ENCODE measurements at places on chromosomes 1 and 21.
A peak's percentile ranks its signal among the peaks of the same experiment; 100 is the strongest.

DNA sequence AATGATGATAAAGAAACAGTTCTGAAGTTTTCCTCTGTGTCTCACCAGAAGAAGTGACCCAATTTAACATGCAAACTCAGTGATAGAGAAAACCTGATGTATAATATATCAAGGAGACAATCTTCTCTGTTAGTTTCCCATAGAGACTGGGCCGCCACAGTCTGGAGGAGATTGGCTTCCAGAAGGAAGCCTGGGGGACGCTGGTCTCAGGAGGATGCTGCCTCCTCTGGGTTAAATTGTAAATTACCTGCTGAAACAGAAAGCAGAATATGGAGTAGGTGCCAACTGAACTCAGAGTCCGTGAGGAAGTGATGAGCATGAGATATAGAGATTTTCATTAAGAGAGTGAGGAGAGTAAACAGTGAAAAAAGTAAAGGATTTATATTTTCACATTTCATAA lies 15.8 kb downstream of the OR14I1 start:
- DNase-seq = no peak

DNA sequence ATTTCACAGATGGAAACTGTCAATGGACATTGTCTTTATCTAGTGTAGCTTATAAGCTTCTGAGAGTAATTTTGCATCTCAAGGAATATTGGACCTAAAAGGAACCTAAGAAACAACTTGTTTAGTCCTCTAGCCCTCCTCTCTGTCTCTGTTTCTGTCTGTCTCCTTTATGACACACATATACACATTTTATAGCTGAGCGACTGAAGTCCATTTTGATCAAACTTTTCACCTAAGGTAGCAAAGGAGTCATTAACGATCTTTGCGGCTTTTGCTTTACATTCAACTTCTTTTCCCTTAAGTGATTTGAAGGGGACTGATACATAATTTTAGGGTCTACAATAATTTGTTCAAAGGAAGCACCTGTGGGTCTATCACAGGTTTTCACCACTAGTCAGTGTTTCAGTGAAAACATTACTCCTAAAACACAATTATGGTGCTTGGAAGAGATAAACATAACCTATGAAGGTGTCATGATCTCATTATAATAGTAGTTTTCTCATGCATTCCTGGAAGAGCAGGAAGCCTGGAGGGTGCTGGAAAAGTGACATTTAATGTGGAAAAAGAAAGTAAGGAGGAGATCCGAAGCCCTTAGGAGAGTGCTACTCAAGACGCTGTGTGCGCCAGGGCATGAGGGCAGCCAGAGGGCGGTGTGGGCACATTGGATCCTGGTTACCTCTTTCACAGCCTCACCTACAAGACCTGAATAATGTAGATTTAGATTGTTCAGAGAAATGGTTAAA lies 248.6 kb downstream of the DNM3 start:
- DNase-seq = peak; percentile 5

DNA sequence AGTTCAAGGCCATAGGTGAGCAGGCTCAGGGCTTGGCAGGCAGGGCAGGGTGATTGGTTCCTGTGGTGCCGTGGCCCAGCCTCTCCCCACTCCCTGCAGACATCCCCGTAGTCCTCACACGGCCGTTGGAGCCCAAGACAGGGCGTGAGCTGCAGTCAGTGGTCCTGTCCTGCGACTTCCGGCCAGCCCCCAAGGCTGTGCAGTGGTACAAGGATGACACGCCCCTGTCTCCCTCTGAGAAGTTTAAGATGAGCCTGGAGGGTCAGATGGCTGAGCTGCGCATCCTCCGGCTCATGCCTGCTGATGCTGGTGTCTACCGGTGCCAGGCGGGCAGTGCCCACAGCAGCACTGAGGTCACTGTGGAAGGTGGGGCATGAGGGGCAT lies 71.9 kb downstream of the OBSCN start:
- no peak for DNase-seq

DNA sequence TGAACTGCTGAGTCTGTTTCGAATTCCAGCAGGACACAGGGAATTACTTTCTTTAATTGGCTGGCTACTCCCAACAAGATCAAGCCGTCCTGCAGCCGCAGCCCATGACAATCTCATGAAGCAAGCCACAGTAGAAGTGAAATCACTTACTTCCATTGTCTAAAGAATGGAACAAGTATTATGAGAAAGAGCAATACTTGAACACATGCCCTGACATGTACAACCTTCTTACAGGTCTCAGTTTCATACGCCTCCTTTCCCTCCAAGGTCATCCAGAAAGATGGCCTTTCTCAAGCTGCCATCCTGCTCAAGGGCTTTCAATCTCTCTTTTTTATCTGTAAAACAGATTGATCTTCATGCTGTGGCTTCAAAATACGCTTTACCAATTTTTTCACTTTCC lies 85.1 kb downstream of the PCSK9 start:
- DNase-seq = no peak

- DNase-seq = no peak
Observed at GRCh38 chr1:9025449-9025848, 774 bp downstream of the SLC2A7 start.
